Stimulated activated CD4-positive, alpha-beta T cell treated with anti-CD3 and anti-CD28 coated beads, Interleukin-1b, Interleukin-23, amount 100 ng/mL, for 24 hours (primary cell): ENCODE measurements at places on chromosomes 4 and X.

GRCh38 chrX:103309860-103310554 is 783 bp downstream of the BEX2 start:
- DNase-seq, result no peak

DNA sequence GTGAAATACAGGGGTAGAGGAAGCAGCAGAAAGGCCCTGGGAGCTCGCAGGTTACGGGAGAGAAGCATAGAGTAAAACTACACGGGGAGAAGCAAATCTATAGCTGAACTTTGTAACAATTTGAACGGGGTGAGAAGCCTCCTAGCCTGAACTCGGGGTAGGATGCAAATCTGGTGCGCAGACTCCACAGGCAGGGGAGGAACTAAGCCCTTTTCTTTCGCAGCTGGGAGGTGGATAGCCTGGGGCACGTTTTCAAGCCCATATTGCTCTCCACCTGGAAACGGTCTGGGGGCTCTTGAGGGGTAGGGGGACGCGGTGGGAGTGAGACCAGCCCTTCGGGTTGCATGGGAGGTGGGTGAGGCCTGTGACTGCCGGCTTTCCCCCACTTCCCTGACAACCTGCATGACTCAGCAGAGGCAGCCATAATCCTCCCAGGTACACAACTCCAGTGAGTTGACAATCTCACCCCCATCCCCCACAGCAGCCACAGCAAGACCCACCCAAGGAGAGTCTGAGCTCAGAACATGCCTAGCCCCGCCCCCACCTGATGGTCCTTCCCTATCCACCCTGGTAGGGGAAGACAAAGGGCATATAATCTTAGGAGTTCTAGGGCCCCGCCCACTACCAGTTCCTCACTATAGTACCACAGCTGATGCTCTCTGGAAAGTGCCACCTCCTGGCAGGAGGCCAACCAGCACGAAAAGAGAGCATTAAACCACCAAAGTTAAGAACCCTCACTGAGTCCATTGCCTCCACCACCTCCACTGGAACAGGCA is 29.9 kb downstream of the SOWAHB start:
- no peak for DNase-seq

GRCh38 chr4:40316782-40317635 is 18.1 kb upstream of the CHRNA9 start:
- no peak for DNase-seq

- DNase-seq, result no peak
Measured at GRCh38 chr4:157372567-157372966, 152.0 kb downstream of the GRIA2 start.

- DNase-seq, result no peak
Measured at GRCh38 chr4:39472396-39472795, 13.5 kb downstream of the LIAS start.

GRCh38 chr4:2924765-2925301 is 38.4 kb downstream of the NOP14 start:
- DNase-seq, result no peak

DNA sequence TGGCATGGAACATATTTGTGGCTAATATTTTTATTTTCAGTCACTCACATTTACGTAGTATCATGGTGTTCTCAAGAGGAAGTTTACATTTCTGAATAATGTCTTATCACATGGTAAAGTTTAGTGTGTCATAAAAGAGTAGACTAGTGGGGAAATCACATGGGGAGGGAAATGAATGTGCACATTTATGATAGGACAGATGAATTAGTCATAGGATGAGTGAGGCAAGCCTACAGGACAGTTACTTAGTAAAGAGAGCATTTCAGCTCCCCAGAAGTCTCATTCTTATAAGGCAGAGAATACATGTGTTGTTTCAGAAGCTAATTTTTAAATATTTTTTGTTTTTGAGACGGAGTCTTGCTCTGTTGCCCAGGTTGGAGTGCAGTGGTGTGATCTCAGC is 6.2 kb downstream of the GK start:
- DNase-seq, result no peak

DNA sequence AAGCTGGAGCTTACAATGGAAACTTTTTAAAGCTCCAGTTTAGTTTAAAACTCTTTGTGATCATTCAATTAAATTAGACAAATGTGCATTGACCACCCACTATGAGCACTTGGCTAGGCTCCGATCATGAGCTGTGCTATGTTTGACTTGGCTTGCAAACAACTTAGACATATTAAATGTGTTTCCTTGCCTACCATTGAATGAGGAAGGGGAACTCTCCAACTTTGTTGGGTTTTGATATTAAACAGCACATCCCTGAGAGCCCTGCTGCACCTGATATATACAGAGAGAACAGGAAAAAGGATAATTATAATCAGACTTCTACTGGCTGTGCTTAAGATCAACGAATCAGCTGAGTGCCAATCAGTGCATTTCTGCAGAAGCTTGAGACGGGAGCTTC is 71.4 kb upstream of the ADGRL3 start:
- DNase-seq, result no peak

- DNase-seq, result no peak
Measured at GRCh38 chrX:11995146-11995545, 143.1 kb upstream of the FRMPD4 start.

DNA sequence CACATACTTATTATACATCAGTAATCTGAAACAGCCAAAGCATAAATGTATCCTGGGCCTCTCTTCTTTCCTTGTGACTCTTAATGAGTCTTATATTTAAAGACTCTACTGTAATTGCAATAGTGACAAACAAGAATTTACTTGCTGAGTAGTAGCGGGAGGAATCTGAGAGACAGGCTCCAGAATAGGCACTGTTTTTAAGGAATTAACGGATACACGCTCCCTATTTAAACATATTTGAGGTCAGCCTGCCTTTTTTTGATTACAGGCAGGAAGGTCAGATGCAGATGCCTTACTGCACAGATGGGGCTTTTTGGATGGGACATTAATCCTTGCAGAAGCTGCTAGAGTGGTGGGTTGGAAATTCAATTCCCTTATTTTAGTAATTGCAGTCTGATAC is 196.3 kb upstream of the ANXA3 start:
- no peak for DNase-seq

- no peak for DNase-seq
Measured at GRCh38 chr4:5858020-5858769, 34.7 kb downstream of the CRMP1 start.

DNA sequence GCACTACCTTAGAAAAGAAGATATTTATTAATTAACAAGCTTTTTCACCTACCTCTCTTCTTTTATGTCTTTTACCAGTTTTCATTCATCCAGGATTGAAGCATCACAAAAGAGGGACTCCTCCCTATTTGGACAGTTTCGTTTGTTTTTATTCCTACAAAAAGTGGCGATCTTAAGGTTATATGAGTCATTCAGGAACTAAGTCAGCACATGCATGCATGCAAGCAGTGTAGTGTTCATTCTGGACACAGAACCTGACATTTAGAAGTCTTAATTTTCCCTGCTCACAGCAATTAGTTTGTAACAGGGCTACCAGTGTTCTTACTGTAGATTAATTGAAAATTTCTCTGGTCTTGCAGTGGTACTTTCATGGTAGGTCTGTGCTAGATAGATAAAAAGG is 47.9 kb upstream of the QRFPR start:
- DNase-seq, result no peak

- no peak for DNase-seq
Measured at GRCh38 chr4:113636438-113636818, 125.1 kb downstream of the CAMK2D start.

DNA sequence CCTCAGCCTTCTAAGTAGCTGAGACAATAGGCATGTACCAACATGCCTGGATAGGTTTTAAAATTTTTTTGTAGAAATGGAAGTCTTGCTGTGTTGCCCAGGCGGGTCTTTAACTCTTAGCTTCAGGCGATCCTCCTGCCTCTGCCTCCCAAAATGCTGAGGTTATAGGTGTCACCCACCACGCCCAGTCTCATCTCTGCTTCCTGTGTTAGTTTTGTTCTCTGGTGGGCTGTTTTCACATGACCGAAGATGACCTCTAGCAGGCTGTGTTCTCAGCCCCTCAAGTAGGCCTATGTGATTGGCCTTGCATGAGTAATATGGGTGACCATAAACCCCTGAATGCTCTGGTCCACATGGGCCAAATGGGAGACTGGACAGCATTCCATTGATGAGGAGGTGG is 56.8 kb upstream of the MSANTD1 start:
- DNase-seq, result no peak

- DNase-seq, result no peak
Measured at GRCh38 chr4:24850674-24851073, 55.3 kb downstream of the SOD3 start.

DNA sequence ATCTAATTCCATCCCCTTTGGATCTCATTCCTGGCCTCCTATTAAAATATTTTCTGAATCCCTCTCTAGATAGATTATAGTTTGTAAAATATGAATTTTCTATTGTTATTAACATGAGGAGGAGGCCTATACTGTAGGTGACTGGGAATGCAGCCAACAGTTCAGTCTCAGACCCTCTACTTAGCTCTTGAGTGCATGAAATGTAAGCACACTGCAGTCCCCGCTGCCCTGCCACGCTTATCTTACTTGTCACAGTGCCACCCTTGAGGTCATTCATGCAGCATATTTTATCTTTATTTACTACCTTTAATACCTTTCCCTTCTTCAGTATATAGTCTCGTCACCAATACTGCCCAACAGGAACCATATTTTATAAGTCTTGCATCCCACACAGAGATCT is 151.0 kb downstream of the CAMK2D start:
- no peak for DNase-seq

DNA sequence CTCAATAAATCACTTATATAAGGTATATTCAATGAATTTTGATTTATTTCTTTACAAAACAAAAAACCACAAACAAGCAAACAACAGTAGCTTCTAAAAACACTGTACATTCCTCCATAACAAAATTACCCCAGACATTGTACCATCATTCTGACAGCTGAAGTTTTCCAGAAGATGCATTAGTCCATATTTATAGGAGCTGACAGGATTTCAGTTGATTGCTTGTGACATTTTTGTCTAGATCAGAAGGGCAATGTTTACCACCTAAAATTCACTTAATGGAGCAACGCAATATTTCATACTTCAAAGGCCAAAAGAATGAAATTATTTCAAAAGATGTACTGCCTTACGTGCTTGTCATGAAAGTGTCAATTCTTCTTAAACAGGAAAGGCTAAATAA is 167.0 kb downstream of the ATP10D start:
- DNase-seq, result no peak

DNA sequence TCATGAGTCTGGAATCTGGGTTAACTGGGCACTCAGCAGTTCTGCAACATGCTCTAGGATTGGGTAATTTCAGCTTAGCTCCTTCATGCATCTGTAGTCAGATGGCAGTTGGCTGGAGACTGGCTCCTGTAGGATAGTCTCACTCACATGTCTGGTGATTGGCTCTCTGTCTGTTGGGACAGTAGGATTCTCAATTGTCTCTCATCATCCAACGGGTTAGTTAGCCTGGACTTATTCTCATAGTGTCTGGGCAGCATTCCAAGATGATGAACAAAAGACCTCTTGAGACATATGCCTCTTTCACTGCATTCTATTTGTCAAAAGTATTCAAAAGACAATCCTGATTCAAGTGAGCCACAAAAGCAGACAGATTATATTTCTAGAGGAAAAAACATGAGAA is 795.6 kb upstream of the GALNTL6 start:
- no peak for DNase-seq

GRCh38 chr4:185472103-185472542 is 590 bp upstream of the CCDC110 start:
- DNase-seq, result no peak

- DNase-seq, result no peak
Measured at GRCh38 chr4:73139991-73140390, 70.5 kb upstream of the COX18 start.

GRCh38 chr4:2667428-2667827 is 88.7 kb downstream of the TNIP2 start:
- no peak for DNase-seq

- DNase-seq, result no peak
Measured at GRCh38 chr4:135120195-135120594, 918.6 kb upstream of the PABPC4L start.

DNA sequence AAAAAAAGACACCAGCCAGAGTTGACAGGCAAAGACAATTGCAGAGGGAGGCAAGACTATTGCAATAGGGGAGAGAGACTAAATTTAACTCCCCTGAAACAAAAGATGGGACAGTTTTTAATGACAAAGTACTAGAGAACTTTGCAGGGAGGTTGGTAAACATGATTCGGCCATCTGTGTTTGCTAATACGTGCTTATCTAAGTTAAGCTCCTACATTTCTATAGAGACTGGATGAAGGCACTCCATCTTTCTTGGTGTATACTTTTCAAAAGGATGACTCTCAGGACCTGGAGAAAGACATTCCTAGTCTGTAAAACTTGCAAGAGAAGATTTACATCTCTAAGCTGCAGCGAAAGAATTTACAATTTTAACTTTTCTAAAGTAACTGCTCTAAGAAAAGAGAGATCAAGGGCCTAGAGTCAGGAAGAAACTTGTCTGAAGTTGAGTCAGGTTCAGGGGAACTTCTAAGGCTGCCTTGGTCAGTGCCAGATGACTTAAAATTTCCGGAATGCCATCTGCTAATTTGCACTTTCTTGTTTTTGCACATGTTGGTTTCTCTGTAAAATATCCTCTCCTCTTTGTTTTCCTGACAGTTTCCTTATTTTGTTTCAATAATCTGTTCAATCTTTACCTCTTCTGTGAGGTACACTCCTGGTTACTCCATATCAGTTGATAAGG is 10.6 kb downstream of the ADAM29 start:
- no peak for DNase-seq

DNA sequence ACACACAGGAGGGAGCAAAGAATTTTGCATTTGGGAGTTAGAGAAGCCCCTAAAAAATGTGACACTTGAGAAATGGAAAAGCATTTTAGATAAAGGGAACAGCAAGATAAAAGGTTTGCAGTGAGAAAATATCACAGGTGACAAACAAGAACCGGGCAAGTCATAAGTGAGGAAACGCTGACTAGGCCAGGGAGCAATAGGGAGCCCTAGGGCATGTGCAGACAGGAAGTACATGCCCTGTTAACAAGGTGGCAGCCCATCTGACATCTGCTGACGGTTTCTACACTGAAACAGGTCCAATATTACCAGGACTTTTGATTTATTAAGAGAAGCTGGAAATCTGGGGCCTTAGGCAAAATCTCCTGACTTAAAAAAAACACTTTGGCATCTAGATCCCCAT is 4.0 kb upstream of the IL13RA1 start:
- DNase-seq, result no peak

- DNase-seq, result no peak
Measured at GRCh38 chr4:153593161-153593560, 90.9 kb upstream of the TLR2 start.

- no peak for DNase-seq
Measured at GRCh38 chr4:8855818-8856245, 15.8 kb downstream of the HMX1 start.

DNA sequence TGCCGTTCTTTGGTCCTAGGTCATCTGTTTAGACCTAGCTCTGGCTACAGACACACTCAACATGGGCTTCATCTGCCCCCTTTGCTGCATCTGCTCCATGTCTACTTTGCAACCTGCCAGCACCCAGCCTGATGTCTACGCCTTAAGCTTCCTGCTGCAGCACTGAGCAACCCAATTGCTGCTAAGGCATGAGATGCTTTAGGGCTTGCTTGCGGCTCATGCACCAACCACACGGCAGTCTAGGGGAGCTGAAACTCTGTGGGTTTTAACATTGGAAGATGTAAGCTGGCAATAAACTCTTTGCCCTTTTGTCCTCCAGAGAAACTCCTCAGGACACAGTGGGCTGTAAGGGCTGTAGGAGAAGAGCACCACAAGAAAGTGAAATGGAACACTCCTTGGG is 11.7 kb upstream of the CLNK start:
- no peak for DNase-seq

- no peak for DNase-seq
Measured at GRCh38 chr4:41575207-41575606, 37.2 kb downstream of the LIMCH1 start.
